ENCODE measurements at places on chromosomes 7 and 10.

GRCh38 chr7:143252006-143252405 is 11.2 kb upstream of the GSTK1 start:
- DNase-seq, result no peak

- DNase-seq, result no peak
Measured at GRCh38 chr10:12502526-12503274, 153.4 kb downstream of the CAMK1D start.

GRCh38 chr10:69802424-69803161 is 887 bp downstream of the COL13A1 start:
- DNase-seq, result no peak

GRCh38 chr7:3120513-3120912 is 76.8 kb upstream of the CARD11 start:
- DNase-seq, result peak; percentile 20

DNA sequence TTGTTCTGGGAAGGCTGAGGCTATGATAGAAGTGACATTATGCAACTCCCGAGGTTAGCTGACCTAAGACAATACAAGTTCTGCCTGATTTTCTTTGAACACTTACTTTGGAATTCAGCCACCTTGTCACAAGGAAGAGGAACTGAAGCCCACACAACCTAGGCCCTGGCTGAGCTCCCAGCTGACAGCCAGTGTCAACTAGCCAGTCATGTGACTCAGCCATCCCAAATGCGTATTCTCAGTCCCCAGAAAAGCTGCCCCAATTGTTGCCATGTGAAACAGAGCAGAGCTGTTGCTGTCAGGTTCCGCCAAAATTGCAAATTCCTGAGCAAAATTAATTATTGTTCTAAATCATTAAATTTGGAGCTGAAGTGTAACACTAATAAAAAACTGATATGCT is 1010.0 kb downstream of the XPNPEP1 start:
- no peak for DNase-seq

DNA sequence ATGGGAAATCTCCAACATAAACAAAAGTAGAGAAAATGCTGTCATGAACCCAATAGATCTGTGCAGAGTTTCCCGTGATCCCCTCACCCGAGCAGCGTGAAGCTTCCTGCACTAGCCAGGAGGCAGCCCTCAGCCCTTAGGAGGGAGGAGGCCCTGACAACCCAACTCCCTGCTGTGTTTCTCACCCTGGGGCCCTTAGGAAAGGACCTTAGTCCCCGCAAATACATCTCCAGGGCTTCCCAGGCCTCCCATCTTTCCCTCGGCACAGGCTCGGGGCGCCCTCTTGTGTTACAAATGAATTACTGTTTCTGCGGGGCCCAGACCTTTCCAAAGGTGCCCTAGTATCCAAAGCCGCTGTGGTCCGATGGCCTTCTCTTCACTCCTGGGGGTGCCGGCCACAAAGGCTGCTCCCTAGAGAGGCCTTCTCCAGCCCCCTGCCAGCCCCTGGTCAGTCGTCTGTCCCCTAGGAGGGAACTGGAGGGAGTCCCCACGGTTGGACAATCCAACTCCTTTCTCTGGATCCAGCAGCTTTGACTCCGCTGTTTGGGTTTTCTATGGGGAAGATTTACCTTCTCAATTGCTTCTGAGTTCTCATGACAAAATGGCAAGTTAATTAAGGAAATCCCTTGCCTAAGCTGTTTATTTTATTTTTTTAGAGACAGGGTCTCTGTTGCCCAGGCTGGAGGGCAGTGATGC is 49.9 kb upstream of the SH2B2 start:
- DNase-seq, result peak; percentile 74

DNA sequence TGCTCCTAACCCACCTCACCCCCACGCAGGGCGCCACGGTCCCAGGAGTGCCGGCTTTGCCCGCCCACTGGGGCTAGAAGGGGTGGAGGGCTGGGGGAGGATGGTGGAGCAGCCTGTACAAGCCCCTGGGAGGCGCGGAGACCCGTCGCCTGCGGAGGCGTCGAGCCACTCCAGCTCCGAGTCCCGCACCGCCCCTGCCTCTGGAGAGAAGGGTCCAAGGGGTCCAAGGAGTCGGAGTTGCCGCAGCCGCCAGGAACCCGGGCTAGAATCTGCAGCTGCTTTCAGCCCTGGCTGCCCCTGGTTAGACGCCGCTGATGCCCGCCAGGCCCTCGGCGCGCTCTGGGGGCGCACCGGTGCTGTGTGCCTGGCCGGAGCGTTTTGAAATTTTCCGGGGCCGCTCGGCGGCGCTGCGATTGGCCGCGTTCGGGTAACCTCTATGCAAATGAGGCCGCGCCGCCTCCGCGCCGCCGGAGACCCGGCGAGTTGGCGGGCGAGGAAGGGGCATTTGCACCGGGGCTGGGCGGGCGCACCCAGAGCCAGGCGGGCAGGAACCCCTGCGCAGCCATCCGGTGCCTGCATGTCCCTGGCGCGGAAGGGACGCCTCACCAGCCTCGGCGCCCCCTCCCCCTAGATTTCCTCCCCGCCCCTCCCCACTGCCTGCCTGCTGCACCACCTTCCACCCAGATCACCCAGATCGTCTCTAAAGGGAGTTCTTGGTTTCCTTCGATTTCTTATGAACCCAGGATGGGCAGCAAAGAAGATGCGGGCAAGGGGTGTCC is at the start of gene HMX2:
HMX2 (plus strand) TSS at position 502 of the 779 bp plus-strand sequence; CDS start at position 745, 243 bp downstream.
- peak; percentile 77 for DNase-seq

DNA sequence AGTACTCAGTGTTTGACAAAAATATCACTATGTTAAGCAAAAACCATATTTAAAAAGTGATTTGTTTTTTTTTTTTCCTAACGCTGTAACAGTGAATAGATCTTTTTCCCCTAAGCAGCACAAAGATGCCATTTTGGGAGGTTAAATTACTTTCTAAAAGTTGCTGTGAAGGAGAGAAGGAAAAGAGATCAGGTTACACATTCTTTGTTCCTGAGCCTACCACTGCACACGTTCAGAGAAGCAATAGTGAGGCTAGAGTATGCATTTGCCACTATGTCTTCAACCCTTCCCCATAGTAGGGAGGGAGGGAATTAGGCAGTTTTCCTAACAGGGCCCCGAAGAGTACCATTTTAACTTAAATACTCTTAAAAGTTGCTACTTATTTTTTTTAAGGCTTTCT is 38.9 kb downstream of the BMPR1A start:
- DNase-seq, result no peak

- no peak for DNase-seq
Measured at GRCh38 chr10:102159051-102159597, 6.9 kb downstream of the NOLC1 start.

GRCh38 chr10:88472540-88472939 is 110.6 kb downstream of the RNLS start:
- no peak for DNase-seq

- DNase-seq, result no peak
Measured at GRCh38 chr10:131649617-131650016, 251.2 kb upstream of the PPP2R2D start.

- DNase-seq, result no peak
Measured at GRCh38 chr10:70920519-70920918, 32.2 kb upstream of the PCBD1 start.

GRCh38 chr7:74206589-74207120 is 3.2 kb upstream of the LAT2 start:
- peak; percentile 97 for DNase-seq

DNA sequence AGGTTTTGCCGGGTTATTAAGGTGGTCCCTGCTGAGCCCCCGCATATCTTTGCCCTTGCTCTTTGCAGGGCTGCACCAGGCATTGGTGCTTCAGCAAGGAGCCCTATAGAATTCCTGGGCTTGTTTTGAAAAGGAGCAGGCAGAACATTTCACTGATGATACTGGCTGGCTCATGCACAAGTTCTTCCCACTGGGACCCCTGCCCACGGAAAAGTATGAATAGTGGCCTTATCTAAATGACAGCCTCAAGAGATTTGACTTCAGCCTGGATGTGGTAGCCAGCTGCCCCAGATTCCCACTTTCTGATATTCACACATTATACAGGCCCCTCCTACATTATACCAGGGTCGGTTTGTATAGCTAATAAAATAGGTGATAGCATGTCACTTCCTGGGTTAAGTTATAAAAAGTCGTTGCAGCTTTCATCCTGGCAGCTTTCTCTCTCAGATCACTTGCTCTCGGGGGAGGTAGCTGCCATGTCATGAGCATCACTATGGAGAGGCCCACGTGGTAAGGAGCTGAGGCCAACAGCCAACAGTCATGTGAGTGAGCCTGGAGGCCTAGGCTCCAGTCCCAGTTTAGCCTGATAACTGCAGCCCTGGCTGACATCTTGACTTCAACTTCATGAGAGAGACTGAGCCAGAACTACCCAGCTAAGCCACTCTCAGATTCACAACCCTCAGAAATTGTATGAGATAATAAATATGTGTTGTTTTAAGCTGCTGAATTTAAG is 16.8 kb upstream of the CRTAC1 start:
- DNase-seq, result no peak

DNA sequence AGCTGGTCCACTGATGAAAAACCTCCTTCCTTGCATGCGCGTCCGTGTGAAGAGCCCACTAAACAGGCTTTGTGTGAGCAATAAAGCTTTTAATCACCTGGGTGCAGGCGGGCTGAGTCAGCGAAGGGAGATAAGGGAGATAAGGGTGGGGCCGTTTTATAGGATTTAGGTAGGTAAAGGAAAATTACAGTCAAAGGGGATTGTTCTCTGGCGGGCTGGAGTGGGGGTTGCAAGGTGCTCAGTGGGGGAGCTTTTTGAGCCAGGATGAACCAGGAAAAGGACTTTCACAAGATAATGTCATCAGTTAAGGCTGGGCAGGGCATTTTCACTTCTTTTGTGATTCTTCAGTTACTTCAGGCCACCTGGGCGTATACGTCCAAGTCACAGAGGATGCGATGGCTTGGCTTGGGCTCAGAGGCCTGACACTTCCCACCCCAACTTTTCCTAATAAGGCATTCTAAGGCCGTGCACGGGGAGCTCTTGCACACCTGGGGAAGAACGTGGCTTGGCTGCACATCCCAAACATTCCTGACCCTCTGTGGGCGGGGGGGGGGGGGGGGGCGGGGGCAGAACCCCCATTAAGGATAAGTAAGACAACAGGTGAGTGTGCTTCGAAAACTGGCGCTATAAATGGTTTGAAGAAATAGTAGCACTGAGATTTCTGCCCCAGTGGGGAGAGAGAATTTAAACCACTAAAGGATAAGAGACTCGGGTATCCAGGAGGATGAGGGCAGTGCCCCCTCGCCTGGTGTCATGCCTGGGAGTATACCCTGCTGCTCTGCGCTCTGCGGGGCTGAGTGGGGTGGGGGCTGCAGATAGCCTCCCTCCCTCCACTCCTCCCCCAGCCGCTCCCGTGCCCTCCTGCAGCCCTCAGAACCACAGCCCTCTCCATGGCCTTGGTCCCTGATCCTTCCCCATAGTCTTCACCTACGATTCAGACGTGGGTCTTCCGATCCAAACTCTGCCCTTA is 217.6 kb downstream of the MLLT10 start:
- no peak for DNase-seq

DNA sequence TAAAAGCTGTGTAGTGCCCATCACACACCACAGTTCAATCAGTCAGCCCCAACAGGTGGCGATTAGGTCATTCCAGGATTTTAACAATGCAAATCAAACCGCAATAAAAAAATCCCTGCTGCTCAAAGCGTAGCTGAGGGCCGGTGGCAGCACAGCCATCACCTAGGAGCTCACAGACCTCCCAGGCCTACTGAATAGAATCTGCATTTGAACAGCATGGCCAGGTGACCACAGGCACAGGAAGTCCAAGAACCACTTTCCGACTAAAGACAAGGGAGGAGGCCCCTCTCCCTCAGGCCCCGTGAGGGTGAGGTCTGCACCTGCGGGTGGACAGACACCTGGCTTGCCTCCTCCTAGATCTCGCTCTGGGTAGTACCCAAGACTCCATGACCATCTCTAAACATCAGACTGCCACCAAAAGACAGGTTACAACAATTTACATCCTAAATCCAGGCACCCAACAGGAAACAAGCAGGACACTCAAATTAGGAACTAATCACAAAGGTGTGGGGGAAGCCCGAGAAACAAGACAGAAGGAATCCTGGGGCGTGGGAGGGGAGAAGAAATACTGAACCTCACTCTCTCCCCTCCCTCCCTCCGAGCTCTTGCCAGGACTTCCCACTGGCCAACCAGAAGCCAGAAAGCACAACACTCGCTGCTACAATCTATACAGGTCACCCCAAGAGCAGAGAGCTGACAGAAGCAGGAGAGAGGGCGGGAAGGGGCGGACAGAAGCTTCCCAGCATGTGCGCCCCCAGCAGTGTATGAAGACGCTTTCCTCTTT is 19.2 kb downstream of the GNA12 start:
- no peak for DNase-seq

- DNase-seq, result peak; percentile 40
Measured at GRCh38 chr10:43208147-43209073, 58.5 kb downstream of the RASGEF1A start.
